ENCODE measurements at places on chromosomes 16 and 17.

GRCh38 chr16:86495756-86496261, 14.5 kb upstream of the FOXF1 start:
- no peak for DNase-seq

- no peak for DNase-seq
These were observed 13.3 kb upstream of the HOXB2 start for GRCh38 chr17:48558057-48558830.

DNA sequence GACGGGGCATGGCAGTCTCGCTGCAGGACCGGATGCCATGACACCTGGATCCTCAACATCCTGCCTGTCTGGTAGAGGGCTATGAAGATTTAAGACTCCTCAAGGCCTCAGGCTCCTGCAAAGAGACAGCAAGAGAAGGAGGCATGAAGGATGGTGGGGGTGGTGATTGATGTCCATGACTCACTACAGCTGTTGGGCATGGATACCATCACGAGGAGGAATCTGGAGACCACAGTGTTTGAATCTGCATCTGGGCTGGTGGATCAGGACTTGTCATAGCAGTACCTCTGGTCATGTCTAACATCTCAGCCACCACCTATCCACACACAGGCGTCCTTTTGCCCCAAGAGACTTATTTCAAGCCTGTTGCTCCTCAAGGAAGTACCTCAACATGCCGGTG, 50.2 kb upstream of the WSCD1 start:
- DNase-seq = no peak

DNA sequence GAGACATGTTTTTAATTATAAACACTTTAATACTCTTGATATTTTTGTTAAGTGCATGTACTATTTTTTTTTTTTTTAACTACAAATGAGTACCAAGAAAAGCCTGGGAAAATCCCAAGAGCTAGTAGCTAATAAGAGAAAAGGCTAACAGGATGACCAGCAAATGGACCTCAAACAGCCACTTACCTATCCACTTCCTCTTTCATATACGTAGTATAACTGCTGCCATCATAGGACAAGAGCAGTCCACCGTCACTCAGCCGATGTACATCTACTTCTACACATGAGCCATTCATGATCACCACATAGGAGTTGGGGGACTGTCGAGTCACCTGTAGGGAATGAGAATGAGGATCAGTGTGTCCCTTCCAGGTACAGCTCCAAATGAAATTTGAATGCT, 128.0 kb upstream of the C17orf78 start:
- no peak for DNase-seq

- DNase-seq = no peak
These were observed 24.6 kb upstream of the DLX4 start for GRCh38 chr17:49944273-49944870.

DNA sequence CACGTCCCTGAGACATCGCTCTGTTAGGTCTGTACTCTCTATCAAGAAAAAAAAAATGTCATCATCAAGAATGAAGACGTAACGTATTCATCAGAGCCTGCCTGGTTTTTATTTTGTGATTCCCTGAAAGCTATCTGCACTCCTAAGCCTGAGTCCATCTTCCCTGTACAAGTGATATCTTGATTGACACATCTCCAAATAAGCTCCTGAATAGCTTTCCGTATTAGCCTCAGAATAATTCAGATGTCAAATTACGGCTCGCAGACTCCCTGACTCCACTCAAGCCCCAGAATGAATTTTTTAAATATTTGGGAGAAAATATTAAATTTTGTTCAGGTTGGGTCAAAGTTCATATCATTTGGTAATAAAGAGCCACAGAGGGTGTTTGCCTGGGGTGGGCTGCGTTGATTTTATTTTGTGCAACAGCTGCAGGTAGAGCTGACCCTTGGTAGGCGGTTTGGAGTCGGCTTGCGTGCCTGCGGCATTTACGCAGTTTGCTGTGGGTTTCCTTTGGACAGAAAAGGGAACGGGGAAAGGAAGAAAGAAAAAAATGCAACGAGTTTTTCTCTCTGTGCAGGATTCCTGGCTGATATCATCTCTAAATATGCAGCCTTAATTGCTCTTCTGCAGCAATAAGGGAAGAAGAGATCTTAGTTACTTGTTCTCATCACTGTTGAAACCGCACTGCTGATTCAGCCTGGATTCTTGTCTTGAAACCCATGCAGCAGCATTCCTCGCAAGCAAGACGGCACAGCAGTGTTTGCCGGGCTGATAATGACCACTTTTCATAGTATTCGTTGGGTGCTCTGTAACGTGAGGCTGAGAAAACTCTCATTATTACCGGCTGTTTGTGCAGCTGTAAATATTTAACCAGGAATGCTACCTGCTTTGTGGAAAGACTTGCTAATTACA, 114.7 kb downstream of the IRX3 start:
- no peak for DNase-seq

GRCh38 chr16:77387815-77388209, 47.0 kb downstream of the ADAMTS18 start:
- DNase-seq = no peak

DNA sequence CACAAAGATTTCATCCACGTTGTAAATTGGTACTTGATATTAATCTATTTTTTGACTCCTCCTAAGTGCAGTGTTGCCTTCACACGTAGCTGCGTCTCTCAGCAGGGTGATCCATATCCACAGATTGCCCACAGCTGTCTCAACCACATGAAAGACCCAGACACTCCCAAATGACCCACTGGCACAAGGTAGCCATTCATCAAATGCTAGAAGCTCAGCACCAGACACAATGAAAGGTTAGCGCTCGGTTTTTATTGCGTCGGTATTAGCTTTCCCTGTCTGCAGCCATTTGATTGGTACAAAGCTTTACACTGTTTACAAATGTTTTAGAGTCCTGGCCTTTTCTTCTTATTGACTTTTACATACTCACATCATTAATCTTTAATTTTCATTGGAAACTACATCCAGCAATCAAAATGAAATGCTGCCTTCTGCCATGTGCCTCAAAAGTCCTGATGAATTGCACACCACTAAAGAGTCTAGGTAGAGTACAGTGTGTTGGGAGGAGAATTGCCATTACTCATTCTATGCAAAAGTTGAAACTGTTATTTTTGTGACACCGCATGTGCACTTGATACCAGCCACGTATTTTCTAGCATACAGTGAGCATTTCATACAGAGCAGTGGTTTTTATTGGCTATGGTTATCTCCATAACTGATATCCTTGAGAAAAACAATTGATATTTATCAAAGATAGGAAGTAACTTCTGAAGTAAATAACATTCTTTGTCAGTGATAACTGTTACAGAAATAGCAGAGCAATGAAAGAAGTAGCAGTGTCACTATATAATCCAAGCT, 127.3 kb upstream of the NUDT7 start:
- DNase-seq = no peak

- no peak for DNase-seq
These were observed 17.7 kb downstream of the EFCAB5 start for GRCh38 chr17:29958947-29959657.

DNA sequence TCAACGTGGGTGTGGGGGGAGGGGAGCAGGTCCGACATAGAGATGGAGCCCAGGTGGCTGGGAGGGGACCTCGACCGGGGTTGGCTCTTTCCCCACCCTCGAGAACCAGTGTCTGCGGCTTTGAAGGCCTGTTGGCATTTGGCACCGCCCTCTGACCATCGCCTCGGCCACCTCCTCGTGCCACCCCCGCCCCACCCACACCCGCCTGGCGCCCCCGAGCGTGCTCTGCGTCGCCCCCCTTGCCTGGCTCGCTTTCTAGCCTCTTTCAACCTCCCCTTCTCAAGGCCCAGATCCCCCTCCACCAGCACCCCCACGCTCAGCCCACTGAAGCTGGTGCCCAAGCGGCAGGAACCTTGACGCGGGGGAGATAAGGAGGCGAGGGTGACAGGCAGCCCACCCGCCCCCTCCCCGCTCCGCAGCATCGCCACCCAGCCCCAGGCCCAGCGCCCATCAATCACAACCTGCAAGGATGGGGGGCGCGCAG, 619 bp downstream of the CACNB1 start:
- DNase-seq = no peak

DNA sequence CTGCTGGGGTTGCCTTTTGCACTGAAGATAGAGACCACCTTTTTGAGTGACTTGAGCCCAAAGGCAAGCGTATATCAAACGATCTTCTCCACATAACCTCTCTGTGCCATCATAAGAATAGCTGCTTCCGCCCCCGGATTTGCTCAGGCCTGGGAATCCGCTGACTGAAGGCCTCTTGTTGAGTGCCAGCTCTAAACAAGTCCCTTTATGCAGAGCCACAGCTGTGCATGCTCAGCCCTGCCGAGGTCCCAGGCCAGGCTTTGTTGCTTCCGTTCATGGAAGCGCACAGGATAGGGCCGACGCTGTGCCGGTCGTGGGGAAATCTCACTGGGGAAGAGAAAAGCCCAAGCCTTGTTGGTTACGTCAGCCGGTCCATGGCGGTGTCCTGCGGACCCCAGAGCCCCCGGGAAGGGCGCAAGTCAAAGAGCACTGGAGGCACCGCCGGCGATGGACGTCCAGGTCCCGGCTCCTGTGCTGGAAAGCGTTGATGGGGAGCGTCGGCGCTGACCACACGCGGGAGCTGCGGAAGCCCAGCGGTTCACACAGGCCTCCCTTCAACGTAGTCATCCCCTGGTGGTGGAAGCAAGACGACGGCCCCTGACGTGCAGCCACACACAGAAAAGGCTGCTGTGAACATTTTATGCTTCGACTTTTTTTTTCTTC, 23.5 kb upstream of the RPL13 start:
- DNase-seq = no peak

- no peak for DNase-seq
These were observed 112.9 kb upstream of the SMURF2 start for GRCh38 chr17:64774888-64775540.

- DNase-seq = no peak
These were observed 8.4 kb downstream of the GSPT1 start for GRCh38 chr16:11907160-11907970.

DNA sequence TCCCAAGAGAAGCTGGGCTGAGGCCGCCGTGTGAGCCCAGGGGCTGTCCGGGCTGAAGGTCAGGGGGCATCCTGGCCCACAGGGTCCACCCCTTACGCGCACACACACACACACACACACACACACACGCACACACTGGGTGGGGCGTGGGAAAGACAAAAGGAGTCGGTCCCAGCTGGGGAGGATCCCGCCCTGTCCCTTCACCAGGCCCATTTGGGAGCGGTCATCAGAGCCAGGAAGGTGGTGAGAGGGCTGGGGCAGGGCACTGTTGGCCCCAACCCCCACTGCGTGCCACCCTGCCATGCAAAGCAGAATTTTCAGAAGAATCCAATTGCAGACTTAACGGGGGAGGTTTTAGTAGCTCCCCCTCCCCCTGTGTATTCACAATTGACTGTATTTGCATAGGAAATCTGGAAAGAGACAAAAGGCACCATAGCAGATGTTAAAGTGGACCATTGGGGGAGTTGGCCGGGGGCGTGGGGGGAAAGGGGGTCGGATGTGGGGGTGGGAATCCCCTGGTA, 11.3 kb upstream of the CD300A start:
- DNase-seq = no peak

- DNase-seq = no peak
These were observed 11.8 kb downstream of the ALDH3A2 start for GRCh38 chr17:19660219-19660870.

- DNase-seq = no peak
These were observed 13.2 kb upstream of the CCL23 start for GRCh38 chr17:36030956-36031355.

DNA sequence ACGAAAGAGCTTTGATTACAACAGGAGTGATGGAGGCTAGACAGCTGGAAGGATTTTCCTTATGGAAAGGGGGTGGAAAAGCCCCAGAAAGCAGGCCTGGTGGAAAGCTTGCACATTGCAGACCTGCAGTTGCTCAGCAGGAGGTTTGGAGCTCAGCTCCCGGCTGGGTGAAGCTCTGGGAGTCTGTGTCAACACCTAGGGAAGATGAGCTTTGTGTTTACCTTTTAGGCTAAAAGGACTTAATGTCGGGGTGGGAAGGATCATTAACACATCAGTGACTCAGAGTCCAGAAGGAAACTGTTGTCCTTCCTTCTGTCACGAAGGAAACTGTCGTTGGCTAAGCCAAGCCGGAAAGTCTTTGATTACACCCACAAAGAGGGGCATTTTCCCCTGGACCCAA, 48.2 kb downstream of the RAP1GAP2 start:
- no peak for DNase-seq

DNA sequence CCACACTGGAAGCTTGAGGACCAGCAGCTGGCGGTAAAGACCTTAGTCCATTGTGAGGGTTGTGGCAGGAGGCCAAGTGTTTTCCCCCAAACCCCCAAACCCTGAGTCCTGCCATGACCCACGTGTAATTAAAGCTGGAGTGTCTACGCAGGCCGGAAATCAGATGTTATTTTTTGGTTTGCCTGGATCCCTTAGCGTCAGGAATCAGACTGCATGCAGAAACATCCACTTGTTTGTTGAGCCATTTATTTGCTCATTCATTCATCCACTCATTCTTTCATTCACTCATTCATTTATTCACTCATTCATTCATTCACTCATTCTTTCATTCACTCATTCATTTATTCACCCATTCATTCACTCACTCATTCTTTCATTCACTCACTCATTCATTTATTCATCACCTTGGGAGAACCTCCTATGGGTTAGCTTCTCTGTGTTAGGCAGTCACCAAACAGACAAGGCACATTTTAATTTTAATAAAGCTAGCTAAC, 313.1 kb downstream of the MAF start:
- DNase-seq = no peak

GRCh38 chr17:81599719-81600486, 37.0 kb downstream of the NPLOC4 start:
- no peak for DNase-seq

- DNase-seq = peak; percentile 49
These were observed 2.1 kb downstream of the HES7 start for GRCh38 chr17:8121681-8122421.

DNA sequence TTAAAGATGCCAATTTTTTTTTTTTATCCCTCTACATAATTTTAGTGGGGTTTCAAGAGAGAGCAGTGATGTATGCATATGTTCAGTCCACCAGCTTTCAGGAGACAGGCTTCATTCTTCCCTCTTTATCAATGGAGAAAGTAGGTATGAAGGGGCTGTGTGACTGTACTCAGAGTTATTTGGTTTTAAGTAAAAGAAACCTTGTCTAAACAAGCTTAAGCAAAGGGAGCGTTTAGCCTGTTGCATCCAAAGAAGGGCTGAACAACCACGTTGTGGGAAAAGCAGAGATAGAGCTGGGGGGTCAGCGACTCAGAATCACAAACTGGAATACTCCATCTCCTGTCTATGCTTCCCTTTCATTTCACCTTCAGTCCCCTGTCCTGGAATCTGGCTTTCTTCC, 50.4 kb upstream of the HAS3 start:
- no peak for DNase-seq

GRCh38 chr17:44794851-44795413, 35.2 kb downstream of the GJC1 start:
- DNase-seq = peak; percentile 34
